Activated T-helper 1 cell treated with anti-CD3 and anti-CD28 coated beads, Interleukin-12 subunit alpha, Interleukin-12 subunit beta, Interleukin-2, Interleukin-4 antibody, amounts not matched to agents 30 ng/mL and 10 ng/mL and 1 ng/mL, durations not matched to agents 14 hours and 24 hours and 36 hours (primary cell): ENCODE measurements at places on chromosomes 5 and 9.
A peak's percentile ranks its signal among the peaks of the same experiment; 100 is the strongest.

DNA sequence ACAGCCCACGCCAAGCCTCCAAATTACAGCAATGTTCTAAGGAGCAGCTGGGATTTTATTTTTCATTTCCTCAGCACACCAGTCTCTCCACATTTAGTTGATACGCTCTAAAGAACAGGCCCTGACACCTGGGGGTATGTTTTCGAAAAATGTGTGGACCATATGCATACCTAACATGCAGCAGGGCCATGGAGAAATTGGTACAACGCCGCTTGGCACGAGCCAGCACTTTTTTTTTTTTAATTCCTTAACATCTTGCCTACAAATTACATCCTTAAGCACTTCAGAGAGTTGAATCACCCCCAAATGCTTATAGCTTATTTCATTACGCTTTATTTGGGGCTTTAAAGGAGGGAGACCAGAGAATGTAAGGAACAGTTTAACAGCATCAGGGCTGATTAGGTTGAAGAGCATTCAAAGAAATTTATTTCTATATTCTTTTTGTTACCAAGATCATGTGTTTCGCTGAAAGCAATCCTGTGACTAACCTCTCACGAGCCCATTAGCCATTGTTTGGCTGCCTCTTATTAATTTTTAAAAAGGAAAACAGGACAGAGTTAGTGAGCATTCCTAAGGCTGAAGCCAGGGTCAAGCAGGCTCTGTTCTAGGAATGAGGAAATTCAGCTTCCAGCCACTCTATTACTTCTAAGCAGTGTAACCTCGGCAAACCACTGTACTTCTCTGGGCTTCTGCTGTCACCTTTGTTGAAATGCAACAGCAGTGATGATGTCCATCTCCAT is 173.8 kb downstream of the ACTL7B start:
- no peak for DNase-seq

DNA sequence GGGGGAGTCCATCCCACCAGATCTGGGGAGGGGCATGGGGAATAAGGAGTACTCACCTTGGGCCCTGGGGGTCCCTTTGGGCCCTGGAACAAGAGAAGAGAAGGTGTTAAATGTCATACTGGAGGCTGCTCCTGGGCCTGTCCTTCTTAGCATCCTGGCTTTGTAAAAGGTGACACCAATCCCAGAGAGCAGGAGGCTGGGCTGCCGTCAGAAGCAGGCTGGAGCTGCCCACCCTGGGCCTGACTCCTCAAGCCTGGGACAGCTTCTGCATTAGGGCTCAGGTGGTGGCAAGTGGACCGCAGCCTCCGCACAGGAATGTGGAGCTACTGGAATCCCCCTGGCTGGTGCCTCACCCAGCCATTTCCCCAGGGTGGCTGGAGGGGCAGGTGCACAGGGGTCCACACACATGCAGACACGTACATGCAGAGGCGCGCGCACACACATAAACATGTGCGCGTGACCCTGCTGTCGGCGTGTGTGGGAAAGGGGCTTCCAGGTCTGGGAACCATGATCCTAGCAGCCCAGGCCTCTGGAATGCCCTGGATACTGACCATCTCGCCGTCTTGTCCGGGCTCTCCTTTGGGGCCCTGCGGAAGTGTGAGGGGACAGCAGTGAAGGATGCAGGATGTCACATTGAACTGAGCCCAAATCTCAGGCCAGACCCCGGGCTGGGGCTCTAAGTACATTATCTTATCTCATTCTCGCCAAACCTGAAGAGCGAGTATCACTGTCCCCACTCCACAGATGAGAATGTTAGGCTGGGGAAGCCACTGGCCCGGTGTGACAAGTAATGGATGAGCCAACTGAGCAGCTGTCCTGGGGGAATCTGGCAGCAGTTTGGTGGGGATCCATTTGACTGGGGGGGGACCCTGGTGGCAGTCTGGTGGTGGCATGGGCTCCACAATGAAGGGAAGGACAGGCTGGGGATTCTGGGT is 29.3 kb upstream of the PHYKPL start:
- no peak for DNase-seq

DNA sequence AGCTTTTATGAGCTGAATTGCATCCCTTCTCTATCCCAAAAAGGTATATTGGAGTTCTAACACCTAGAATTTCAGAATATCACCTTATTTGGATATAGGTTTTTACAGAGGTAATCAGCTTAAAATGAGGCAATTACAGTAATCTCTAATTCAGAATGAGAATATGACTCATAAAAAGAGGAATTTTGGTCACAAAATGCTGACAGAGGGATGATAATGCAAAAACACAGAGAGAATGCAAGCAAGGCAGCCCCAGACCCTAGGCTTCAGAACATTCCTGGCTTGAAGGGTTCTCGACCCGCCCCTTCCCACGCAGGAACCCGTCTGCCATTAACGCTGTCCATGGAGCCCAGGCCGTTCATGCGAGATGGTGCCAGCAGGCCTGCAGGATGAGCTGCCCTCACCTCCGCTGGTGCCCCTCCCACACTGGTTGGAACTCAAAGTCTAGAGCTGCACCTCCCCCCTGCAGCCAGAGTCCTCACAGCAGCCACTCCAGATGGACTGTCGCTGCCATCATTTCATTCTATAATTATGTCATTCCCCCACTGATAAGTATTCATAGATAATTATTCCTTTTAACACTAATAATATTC is 1173.4 kb upstream of the ACO1 start:
- peak; percentile 1 for DNase-seq

DNA sequence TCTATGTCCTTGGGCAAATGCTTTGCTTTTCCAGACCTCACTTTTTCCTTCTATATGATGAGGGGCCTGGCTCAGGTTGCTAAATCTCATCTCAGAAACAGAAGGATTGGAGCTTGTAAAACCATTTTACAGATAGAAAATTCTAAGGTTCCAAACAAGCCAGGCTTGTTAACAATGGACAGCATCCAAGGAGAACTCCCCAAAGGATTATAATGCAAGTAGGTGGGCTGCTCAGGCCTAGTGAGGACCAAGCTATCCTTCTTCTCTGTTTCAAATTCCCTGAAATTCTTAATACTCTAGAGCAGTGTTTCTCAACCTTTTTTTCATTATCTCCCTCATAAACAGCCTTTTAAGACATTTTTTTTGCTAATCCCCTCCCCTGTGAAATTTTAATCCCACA is 269.8 kb downstream of the TMEM38B start:
- DNase-seq = no peak

DNA sequence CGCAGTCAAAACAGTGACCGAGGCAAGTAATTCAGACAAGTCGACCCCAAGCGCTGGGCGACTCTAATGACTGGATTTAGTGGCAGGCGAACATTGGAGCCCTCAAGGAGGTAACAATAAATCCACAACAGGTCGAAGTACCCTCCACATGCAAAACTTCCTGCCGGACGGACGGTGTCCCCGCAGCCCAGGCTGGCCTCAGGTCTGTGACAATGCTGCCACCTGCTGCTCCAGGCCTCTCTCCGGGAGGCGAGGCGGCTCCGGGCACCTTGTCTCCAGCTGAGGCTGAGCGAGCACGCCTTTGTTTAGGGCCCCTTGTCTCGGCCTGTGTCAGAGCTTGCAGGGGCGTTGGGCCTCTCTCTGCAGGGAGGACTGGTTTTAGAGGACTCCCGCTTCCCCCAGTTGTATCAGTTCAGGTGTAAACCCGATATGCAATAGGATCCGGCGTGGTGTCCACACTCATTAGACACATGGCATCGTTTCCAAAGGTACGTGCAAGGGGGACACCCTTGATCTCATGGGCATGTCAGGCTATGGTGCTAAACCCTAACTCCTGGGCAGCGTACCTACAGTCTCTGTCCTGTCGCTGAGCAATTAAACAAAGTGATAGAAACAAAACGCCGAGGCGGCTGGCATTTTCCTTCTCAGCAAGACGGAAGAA is 628.0 kb upstream of the ADAMTS16 start:
- no peak for DNase-seq

- DNase-seq = peak; percentile 47
Measured at GRCh38 chr5:94793113-94793815, 174.8 kb downstream of the SLF1 start.

GRCh38 chr9:6790866-6791265 is 33.1 kb downstream of the KDM4C start:
- no peak for DNase-seq

DNA sequence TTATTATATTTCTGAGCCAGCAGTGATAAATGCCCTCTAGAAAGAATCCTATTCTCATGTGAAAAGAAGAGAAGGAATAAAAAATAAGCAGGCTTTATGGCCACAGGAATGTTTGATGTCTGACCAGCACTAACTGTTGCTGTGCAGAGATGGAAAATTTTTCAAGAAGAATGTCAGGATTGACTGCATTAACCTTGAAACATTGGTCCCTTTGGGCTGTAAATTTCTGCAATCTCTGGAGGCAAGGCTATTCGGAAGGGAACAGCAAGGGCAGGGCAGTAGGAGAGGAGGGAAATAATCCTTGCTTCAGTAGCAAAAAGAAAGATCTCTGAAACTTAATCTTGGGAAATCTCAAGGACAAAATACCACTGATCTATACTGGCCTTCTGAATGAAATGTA is 415.2 kb downstream of the DNAH5 start:
- DNase-seq = no peak

DNA sequence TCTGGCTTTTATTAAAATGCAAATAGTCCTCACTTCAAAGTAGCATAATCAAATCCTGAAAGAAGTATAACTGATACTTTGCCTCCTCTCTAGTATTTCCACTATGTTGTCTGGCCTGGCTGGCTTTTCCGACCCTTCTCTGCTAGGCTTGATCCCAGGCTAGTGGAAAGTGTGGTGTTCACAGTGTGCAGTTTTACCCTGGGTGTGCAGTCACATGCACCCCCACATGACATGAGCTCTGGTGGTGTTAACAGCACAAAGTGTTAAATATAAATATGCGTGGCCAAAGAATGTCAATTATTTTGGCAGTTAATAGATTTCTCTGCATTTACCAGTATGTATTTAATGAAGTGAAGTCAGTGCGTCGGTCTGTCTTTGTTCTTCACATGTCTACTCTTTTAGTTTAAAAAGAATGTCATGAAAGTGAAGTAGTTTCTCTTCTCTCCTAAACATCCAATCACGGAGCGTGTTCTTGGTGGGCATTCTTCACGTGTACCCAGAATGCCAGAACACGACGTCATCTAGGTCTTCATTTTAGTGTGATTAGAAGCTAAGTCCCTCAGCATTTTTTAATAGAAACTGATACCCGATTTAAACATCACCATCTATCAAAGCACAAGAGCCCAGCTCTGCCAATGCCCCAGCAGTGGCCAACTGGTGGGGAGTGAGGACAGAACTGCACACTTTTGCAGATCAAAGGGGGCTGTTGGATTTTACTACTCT is 286.4 kb downstream of the FANCC start:
- DNase-seq = no peak

DNA sequence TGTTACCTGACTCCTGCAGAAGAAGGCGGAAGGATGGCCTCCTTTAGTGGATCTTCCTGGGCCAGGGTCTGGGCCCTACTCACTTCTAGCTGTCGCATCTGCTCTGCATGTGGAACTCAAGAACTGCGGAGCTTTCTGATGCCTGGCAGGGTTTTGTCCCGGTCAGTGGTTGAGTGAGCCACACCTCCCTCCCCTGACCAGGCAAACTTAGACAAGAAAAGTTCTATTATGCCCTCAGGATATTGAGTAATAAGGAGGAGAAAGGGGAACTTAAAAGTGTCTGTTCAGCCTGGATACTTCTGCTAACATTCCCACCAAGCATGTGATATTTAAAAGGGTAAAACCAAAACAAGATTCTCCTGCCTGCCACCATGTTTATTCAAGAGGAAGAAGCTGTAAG is at the start of gene FYB1:
TSS of gene FYB1 (minus strand) at position 127 of the 400 bp plus-strand sequence. CDS start 16,603 bp downstream, outside the sequence.
- DNase-seq = no peak

DNA sequence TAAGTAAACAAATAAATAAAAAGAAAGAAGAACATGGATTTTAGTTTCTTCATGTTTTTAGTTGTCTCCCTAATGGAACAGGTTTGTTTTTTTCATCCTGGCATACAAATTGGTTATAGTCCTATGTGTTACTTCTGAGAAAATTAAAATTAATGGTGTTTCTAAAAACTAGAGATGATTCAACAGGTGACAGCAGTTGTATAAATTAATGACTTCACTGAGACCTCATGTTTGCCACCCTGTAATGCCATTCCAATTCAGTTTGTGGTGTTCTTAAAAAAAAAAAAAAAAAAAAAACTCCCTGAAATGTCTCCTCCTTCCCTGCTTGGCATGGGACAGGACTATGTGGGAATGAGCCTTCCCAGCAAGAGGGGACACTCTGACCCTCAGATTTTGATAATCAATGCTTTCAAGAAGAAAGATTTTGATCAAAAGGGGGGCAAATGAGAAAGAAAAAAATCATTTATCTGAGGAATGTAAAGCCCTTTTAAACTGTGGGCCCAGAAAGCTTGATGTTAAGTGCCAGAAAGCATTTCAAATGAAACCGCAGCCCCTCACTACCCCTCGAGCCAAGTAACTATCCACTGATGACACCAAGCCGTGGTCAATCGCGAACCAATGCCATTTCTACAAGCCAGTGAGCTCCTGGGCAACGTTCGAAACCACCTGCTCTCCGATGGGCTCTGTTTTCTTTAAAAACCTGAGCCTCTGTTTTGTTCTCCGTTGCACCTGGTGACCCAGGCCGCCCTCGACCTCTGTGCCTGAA is 941 bp downstream of the EXD3 start:
- no peak for DNase-seq

DNA sequence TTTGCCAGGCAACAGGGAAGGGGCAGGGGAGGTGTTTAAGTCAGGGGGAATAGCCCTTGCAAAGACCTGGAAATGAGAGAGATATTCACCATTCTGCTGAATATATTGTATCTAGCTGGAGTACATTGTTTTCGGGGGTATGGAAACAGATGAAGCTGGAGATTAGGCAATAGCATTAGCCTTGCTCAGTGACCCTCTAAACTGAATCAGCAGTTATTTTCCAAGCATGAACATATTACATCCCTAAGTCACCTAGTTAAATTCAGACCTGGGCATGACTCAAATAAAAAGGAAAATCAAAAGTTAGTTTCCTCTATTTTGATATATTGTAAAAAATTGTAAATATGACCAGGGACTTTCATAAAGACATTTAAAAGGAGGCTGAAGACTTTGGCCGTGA is 544.6 kb upstream of the TRPC7 start:
- DNase-seq = no peak

GRCh38 chr9:105403552-105404248 is 44.1 kb upstream of the FSD1L start:
- no peak for DNase-seq

GRCh38 chr5:62011089-62011664 is 294.8 kb upstream of the KIF2A start:
- no peak for DNase-seq
